Lower lobe of right lung (tissue), 2 donors: ENCODE measurements at places on chromosomes 5 and 9.

- no peak for DNase-seq
Measured at GRCh38 chr5:151196556-151197290, 27.2 kb downstream of the CCDC69 start.

DNA sequence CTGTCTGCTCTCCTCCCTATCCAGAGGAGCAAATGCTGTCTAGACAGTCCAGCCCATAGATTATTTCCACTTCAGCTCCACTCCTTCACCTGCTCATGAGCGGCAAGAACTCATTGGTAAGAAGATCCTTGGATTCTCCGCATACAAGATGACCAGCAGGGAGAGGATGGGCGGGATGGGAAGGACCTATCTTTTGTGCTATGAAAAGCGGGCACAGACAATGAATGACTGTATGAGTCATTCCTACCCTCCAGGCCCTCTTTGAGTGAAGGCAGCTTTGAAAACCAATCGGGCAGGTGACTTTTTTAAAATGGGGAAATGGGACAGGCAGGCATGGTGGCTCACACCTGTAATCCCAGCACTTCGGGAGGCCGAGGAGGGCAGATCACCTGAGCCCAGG, 49.4 kb downstream of the SMIM23 start:
- DNase-seq = no peak

- no peak for DNase-seq
Measured at GRCh38 chr5:9713356-9713755, 83.2 kb upstream of the TAS2R1 start.

DNA sequence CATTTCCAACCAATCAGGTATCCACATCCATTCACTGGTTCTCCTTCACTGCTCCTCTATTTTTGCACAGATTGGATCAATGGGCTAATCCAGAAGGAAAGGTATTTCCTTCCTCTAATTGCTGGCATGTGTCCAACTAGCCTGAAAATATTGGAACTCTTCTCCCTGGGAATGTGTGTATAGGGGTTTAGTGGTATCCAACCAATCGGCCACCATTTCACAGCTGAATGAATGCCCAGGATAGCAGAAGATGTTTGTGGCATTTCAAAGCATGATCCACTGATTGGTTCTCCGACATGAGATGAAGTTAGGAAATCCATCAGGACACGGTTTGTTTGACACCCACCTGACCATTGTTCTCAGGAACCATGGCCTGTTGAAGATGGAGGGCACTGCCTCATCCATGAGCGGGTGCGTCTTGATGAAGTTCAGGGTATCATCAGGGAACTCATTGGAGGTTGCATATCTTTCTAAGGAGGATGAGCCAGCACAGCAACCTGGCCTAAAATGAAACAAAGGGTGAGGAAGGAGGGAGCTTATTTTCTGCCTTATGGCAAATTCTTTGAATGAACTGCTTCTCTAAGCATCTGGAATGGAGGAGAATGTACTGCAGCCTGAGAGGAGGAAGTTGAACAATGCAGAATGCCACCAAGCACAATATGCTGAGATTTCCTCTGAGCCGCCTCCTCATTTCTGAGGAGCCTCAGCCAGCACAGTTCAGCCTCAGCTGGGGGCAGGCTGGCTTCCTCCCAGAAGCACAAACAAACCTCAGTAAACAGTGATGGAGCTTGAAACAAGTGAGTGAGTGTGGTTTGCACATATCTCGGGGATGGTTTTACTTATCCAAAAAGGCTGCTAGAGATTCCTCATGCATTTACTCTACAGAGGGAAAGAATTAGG, 94.6 kb downstream of the SEMA6A start:
- no peak for DNase-seq

GRCh38 chr9:92696619-92697018, 26.7 kb upstream of the IPPK start:
- DNase-seq = no peak

DNA sequence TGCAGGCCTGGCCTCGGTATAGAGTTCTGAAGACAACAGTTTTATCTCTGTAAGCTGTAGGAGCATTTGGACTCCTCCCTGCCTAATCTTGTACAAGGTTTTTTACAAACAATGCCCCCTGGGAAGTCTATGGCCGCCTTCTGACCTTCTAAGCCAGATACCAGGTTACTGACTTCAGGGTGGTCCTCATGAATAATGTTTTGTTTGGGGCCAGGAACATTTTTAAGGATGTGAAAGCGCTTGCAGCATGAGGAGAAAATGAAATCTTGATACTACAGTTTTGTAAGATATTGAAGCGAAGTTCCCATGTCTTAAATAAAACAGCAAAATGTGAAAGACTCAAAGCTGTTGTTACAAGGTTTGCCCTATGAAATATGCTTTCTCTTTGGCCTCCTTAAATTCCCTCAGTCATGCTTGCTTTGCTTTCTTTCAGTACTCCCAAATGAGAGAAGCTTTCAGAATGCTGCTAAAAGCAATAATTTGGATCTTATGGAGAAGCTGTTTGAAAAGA, 5.2 kb downstream of the ANKDD1B start:
- DNase-seq = no peak

DNA sequence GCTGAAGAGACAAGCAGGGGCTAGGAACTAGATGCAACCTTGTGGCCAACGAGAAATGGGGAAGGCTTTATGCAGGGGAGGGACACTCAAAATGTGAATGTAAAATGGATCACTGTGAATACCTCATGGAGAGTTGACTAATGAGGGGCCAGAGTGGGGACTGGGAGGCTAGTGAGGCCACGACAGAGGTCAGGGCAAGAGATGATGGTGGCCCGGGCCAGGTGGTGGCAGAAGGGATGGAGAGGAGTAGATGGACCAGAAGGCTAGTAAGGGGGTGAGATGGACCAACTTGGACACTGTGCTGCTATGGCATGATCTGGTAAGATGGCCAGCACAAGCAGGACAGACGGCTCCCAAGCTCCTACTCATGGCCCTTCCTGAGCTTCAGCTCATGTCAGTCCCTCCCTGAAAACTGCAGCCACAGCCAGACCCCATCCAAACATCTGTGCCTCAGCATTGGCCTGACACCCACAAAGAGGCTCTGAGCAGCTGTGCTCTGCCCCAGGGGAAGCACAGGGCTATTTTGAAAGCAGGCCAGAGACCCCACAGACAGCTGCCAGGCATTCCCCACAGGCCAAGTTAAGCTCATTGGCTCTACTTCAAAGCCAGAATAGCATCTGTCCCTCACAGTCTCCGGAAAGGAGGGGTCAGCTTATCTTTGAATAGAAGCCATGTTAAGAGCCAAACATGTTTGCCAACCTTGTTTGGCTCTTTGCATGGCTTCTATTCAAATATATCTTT, 22.1 kb downstream of the P4HA2 start:
- DNase-seq = no peak

DNA sequence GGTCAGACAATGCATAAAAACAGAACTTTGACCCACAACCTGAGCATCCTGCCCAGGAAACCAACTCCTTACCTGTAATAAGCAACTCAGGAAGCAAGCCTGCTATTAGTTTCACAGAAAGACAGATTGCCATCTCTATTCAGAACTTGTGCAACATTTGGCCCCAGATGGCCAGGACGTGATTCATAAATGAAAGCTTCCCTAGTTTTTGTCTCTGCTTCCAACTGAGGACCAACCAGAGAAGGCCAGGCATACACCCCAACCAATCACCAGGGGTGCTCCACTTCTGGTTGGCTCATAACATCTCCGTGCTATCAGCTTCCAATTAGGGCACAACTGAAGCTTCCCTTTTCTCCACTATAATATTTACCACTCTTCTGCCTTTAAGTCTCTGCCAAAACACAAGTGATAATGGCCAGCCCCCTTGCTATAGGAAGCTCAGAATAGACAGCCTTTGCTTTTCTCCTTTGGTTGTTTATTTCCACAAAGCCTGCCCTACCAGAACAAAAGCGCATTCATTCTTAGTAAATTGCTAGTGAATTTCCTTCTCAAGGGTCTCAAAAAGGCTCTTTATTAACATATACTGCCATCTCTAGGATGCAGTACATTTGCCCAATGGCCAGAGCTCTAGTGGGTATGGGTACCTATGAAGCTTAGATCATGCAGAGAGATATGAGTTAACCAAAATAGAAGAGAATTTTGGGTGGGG, 289.7 kb upstream of the DAP start:
- no peak for DNase-seq

GRCh38 chr5:149429839-149430721, 51.0 kb upstream of the IL17B start:
- DNase-seq = peak; percentile 73

GRCh38 chr5:131514316-131515283, 120.4 kb downstream of the RAPGEF6 start:
- DNase-seq = no peak
